ENCODE measurements at places on chromosomes 16 and 17.

DNA sequence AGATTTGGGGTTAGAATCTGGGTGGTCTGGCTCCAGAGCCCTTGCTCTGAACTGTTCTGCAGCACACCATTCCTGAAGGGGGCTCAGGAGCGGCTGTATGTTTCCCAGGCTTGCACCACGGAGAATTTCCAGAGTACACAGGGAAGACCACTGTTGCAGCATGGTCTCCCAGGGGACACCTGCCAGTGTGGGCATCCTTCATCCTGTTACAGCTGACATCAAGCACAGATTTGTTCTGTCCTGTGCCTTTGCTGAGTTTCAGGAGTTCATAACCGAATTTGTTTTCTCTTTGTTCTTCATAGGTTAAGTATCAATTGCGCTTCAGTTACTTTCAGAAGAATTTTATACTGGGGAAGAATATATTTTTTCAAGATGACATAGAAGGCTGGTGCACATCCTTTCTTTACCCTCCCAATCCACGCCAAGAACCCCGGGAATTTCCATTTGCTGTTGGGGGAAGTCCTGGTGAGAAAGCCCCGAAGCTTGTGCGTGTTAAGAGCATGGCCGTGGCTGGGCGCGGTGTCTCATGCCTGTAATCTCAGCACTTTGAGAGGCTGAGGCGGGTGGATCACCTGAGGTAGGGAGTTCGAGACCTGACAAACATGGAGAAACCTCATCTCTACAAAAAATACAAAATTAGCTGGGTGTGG is 26.3 kb upstream of the ABCA3 start:
- DNase-seq, result no peak

GRCh38 chr17:19301973-19302372 is 60.5 kb downstream of the B9D1 start:
- DNase-seq, result no peak

- DNase-seq, result no peak
These were observed 132.2 kb downstream of the SPECC1 start for GRCh38 chr17:20141198-20141972.

GRCh38 chr16:9048302-9048700 is 43.1 kb upstream of the HAPSTR1 start:
- DNase-seq, result no peak

DNA sequence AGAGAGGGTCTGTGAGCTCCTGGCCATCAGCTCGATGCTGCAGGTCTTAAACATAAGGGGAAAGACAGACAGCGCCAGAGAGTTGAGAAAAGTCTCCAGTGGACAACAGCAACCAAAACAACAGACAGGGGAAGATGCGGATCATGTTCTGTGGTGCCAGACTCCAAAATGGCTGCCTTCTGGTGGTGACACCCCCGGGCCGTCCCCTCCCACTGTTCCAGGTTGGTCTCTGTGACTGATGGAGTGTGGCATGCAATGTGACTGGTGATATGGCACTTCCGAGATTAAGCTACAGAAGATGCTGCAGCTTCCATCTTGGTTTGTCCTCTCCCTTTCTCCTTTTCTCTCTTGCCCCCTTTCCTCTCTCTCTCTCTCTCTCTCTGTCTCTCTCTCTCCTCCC is 40.4 kb upstream of the RBFOX3 start:
- DNase-seq, result no peak

DNA sequence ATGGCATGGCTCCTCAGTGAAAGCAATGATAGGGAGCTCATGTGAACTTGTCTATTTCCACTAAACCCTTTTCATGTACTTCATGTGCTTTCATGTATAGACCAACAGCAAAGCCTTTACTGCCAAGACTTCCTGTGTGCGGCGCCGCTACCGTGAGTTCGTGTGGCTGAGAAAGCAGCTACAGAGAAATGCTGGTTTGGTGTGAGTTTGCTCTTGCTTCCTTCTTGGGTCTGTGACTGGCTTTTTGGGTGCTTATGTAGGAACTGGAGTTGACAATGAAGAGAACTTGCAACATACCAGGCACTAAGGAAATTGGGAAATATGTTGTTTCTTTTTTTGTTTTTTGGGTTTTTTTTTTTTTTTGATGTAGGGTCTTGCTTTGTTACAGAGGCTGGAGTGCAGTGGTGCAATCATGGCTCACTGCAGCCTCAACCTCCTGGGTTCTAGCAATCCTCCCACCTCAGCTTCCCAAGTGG is 5.7 kb downstream of the SNX11 start:
- DNase-seq, result no peak

DNA sequence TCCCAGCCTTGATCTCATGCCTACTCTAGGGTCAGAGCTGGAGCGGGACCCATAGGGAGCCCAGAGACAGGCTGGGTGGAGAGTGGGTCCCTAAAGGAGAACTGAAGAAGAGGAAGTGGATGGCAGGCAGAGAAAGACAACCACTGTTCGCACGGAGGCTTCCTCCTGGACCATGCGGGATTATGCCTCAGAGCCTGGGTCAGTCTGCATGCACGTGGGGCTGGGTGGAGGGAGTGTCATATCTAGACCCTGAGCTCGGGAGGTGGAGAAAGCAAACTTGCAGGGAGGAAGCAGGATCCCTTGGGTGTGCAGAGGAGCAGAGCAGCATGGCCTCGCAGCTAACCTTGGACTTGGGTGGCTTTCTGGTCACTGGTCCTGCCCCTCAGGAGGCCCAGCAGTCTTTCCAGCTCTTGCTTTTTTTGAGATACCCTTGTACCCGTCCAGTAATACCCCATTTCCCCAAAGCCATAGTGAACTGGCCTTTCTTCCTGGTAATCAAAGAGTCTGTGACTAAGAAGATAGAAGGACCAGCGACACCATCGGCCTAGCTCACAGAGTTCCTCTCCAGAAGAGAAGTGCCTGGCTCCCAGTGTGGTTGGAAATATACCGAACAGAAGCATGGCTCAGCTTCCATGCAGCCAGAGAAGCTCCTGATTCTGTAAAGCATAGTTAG is 344.2 kb downstream of the CPPED1 start:
- no peak for DNase-seq

GRCh38 chr16:89949756-89950155 is 1.2 kb downstream of the DEF8 start:
- no peak for DNase-seq

GRCh38 chr16:79074541-79074940 is 526.0 kb downstream of the MAF start:
- DNase-seq, result no peak

GRCh38 chr17:29012535-29012934 is 6.7 kb upstream of the SEZ6 start:
- no peak for DNase-seq

GRCh38 chr17:73875346-73875745 is 231.1 kb upstream of the SDK2 start:
- DNase-seq, result no peak

- no peak for DNase-seq
These were observed 79.6 kb upstream of the LHX1 start for GRCh38 chr17:36857698-36858097.

DNA sequence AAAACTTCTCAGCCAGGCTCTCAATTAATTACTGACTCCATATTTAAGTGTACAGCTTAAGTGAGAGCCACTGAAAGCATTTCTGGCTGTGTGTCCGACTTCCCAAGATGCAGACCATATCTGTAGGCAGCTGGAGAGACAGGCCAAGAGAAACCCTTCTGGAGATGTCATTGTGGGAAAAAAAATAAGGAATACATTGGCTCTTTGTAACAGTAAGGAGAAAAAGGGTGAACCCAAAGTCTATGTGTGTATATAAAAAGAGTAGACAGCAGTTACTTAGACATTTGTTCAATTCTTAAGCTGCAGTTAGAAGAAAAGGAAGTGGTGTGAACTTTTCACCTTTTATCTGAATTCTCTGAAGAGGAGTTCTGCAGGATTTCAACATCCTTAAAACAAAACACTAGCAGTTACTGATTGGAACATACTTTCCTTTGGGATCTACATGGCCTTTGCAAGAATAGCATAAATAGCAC is 21.7 kb downstream of the FAM117A start:
- no peak for DNase-seq

DNA sequence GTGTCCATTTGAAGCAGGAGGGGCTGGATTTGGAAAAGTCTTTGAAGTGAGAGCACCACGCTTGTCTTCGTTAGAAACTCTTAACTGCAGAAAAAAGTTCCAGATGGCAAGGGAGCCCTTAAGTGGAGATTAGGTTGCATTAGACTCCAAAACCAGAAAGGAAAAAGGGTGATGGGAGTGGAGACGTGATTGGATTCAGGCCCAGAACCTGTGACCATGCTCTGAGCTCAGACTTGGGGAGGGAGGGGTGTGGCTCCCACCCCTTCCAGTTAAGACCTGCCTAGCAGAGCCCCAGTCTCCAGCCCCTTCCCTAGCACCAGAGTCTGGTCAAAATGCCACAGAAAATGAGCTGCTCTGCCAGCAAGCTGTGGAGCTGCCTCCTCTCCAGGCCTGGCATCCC is 6.4 kb upstream of the LGALS9 start:
- DNase-seq, result no peak

- no peak for DNase-seq
These were observed 33.5 kb downstream of the SMURF2 start for GRCh38 chr17:64628641-64629040.

- no peak for DNase-seq
These were observed 14.8 kb downstream of the CD7 start for GRCh38 chr17:82302568-82302963.

- no peak for DNase-seq
These were observed 33.5 kb downstream of the WSB1 start for GRCh38 chr17:27327397-27327796.

GRCh38 chr17:14510136-14510535 is 209.3 kb downstream of the HS3ST3B1 start:
- DNase-seq, result no peak

- no peak for DNase-seq
These were observed 8.2 kb downstream of the RHBDF2 start for GRCh38 chr17:76492989-76493501.

- DNase-seq, result no peak
These were observed 787.9 kb upstream of the EEF2KMT start for GRCh38 chr16:5885521-5885920.

DNA sequence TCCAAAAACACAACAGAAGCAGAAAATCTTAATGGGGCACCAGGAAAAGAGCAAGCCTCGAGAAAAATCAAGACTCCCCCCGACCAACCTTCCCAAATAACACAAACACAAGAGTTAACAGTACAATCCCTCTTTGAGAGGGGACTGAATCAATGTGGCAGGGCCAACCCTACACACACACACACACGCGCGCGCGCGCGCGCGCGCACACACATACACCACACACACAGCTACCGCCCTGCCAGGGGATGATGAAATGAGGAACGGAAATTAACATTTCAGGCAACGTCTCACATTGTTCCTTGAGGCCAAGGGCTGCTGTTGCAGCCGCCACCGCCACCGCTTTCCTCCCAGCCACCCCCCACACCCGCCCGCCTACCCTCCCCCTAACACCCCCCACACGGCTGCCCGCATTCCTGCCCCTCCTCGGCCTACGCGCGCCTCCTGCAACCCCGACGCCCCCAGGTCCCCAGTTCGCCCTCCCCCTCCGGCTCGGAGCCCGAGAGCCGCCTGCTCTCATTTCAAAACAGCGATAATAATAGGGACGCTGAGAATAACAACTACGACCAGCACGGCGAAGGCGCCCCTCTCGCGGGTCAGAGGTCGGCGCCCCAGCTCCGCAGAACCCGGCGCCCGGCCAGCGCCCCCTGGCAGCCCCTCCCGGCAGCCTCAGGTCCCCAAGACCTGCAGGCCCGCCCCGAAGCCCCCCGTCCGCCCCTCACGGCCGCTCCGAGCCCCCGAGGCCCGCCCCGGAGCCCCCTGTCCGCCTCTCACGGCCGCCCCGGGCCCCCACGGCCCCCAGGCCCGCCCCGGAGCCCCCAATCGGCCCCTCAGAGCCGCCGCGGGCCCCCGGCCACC is 1.1 kb downstream of the ANKRD11 start:
- DNase-seq, result peak; percentile 67

GRCh38 chr17:33615861-33616260 is 322.8 kb upstream of the ASIC2 start:
- no peak for DNase-seq

DNA sequence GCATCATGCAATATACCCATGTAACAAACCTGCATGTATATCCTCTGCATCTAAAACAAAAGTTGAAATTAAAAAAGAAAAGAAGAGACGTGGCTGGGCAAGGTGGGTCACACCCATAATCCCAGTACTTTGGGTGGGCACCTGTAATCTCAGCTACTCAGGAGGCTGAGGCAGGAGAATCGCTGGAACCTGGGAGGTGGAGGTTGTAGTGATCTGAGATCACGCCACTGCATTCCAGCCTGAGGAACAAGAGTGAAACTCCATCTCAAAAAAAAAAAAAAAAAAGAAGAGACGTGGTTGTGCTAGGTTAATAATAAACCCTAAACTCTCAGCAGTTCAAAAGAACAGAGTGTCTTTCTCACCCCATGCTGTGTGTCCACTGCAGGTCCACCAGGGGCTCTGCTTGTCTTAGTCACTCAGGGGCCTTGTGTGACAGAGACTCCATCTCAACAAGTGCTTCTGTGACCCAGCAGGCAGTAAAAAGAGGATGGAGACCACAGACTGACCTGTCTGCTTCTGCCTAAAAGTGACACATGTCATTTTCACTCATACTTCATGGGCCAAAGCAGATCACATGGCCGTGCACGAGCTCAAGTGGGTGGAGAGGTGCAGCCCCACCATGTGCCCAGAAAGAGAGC is 22.3 kb upstream of the N4BP1 start:
- DNase-seq, result no peak

- no peak for DNase-seq
These were observed 98.1 kb downstream of the RGS9 start for GRCh38 chr17:65235284-65235683.

GRCh38 chr16:1413684-1414531 is 596 bp downstream of the UNKL start:
- DNase-seq, result peak; percentile 32

GRCh38 chr16:24846548-24847357 is 990 bp downstream of the SLC5A11 start:
- DNase-seq, result no peak

- no peak for DNase-seq
These were observed 169.3 kb downstream of the ZFHX3 start for GRCh38 chr16:72878301-72879269.

GRCh38 chr16:3643095-3643730 is 11.3 kb upstream of the DNASE1 start:
- no peak for DNase-seq

- peak; percentile 28 for DNase-seq
These were observed 727 bp upstream of the TENT4B start for GRCh38 chr16:50152351-50152806.

DNA sequence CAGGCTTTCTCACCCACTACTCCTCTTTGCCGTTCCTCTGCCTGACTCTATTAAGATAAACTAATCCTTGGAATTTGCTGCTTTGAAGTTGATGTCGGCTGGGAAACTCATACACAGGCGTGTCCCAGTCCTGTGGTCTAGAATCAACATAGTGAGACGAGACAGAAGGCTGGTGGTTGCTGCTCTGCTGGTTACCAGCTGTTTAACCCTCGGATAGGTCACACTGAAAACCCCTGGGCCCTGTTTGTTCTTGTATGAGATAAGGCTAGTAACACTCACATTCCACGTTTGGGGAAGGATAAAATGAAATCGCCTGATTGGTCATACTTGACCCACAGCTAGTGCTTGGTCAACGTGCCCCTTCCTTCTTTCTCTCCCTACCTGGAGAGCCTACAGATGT is 517.0 kb downstream of the CDH13 start:
- no peak for DNase-seq

GRCh38 chr16:11393861-11394592 is 48.8 kb downstream of the RMI2 start:
- no peak for DNase-seq

- DNase-seq, result no peak
These were observed 87.6 kb downstream of the MYH11 start for GRCh38 chr16:15769239-15769638.

All from stimulated activated CD8-positive, alpha-beta memory T cell treated with anti-CD3 and anti-CD28 coated beads, Interleukin-4, amount 100 ng/mL, for 1 hour (primary cell).